Stimulated activated CD8-positive, alpha-beta memory T cell treated with anti-CD3 and anti-CD28 coated beads, Interleukin-4, amount 100 ng/mL, for 4 hours (primary cell): ENCODE measurements at places on chromosomes 2 and 18.

- no peak for DNase-seq
These were observed 422.6 kb upstream of the SETBP1 start for GRCh38 chr18:44258086-44258485.

- DNase-seq = no peak
These were observed 572.9 kb upstream of the SLC8A1 start for GRCh38 chr2:41024816-41025215.

DNA sequence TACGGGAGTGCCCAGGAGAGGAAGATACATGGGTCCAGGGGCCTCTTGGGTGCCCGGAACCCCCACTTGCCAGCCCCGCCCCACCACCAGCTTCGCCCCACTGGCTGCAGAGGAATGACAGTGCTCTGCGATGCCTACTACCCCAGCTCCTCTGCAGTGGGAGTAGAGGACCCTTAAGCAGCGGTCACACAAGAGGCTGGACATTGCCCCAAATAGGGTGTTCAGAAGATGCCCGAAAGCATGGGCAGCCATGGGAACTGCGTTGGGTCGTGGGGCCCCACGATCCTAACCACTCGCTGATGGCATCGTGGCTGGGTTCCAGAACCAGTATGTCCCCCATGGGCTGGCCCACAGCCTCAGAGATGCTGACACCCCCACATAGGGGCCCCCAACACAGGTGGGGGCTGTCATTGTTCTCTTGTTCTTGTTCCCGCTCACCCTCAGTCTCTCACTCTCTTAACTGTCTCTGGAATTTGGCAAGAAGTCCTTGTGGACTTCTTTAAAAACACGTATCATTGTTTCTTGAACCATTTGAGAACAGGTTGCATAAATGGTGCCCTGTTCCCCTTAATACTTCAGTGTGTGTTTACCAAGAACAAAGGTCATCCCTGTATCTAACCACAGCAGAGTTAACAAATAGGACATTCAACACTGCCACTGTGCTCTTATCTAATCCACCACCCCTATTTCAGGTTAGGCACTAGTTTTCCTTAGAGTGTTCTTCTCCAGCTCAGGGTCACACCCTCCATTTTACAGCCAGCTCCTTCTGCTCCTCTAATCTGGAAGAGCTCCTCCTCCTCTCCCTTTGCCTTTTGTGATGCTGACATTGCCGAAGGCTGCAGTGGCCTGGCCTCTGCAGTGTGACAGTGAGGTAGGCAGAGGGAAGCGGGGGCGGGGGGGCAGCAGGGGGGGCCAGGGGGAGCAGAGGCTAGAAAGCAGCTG is 76.3 kb downstream of the STPG4 start:
- DNase-seq = no peak

DNA sequence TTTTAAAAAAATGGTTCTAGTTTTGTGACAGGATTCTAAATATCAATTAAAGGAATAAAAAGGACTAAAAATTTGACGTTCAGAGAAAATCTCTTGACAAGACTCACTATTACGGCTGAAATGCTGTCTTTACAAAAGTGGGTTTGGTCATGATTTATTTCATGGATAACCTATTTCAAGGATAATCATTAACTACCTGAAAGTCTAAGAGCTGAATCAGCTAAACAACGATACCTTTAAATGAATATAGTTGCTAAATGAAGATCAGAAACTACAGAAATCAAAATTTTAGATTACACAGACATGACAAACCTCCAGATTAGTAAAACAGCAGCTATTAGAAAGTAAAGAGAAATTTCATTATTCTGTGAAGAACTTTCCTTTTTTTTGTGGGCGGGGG is 35.7 kb downstream of the RTTN start:
- no peak for DNase-seq
